ENCODE measurements at places on chromosomes 6 and 20. TPM values are rescaled to one million over a fixed set of nuclear protein-coding genes. Genes with fewer than 3 reads are reported as not detected.

The SMIM29 gene
- total RNA-seq, result 57.0 TPM

The CCN5 gene
- 39.7 TPM for total RNA-seq

The ENPP3 gene
- total RNA-seq, result 0.29 TPM

The LY6G6F gene
- not detected for total RNA-seq

The SIRPD gene
- not detected for total RNA-seq

The LY6G6C gene
- total RNA-seq, result not detected

The MCHR2 gene
- not detected for total RNA-seq

The ZNF165 gene
- total RNA-seq, result 2.1 TPM

The RBM24 gene
- total RNA-seq, result 2.4 TPM

The LY86 gene
- total RNA-seq, result not detected

The CST1 gene
- total RNA-seq, result 29.3 TPM

The PLAGL1 gene
- 6.0 TPM for total RNA-seq

The ATAT1 gene
- 1.3 TPM for total RNA-seq

The C20orf141 gene
- not detected for total RNA-seq

The ARFGEF3 gene
- total RNA-seq, result 5.5 TPM

The SLC13A3 gene
- 0.26 TPM for total RNA-seq

The CFAP206 gene
- 4.1 TPM for total RNA-seq

The WFDC2 gene
- not detected for total RNA-seq

The ANGPT4 gene
- not detected for total RNA-seq

The FAM209B gene
- total RNA-seq, result not detected

All from Caki2 (cell line).